ENCODE measurements at places on chromosomes 7 and 10. TPM values are rescaled to one million over a fixed set of nuclear protein-coding genes. Genes with fewer than 3 reads are reported as not detected.

DNA sequence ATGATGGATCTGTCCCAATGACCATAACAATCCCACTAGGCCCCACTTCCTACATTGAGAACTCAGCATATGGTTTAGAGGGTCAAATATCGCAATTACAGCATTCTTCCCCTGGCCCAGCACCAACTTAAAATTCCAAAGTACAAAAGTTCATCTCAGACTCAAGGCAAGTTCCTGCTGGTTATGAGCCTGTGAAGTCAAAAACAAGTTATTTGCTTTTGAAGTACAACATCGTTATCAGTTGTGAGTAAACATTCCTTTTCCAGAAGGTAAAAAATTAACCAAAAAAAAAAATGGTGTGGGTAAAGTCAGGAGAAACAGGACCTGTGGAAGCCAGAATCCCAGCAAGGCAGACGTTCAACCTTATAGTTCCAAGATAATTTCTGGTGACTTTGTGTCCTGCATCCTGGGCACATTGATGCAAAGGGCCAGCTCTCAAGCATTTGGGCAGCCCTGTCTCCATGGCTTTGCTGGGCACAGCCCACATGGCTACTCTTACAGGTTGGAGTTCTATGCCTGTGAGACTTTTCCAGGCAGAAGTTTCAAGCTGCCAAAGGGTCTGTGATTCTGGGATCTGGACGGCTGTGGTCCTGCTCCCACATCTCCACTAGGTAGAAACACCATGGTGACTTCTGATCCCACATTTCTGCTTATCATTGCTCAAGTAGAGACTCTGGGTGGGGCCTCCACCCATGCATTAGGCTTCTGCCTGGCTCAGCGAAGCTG is 37.5 kb downstream of the AKR1C8 start:
- DNase-seq: no peak

DNA sequence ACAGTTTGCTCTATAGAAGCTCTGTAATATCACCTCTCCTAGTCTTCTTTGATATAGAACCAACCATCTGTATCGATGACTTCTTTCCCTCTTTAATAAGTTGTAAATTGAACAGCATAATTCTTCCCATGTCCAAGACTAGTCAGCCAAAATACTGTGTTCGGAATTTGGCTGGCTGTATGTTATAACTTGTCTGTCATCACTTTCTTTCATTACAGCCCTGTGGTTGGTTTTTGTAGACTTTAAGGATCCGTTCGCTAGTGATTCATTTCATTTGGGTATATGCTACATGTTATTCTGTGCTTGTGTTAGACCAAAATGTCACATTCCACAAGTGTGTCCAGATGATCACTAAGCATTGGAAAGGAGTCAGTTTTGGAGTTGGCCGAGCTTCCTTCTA is 155.4 kb upstream of the ITGB1 start:
- no peak for DNase-seq

- DNase-seq: no peak
These were observed 136.6 kb downstream of the PTPN20 start for GRCh38 chr10:47047577-47048525.

DNA sequence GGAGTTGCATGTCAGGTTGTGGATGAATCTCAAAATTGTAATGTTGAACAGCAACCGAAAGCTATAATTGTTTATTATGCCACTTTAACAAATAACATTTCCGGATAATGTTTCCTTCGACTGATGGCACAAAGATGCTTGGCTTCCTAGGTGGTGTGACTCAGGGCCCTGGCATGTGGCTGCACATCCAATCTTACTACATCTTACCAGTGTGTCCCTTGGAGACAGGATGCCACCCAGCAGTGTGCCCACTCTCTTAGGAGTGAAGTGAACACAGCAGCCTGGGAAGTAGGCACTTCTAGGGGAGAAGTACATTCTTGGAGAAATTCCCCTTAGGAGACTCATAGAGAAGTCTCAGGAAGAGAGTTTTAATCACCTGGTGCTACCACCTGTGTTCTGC is 33.0 kb upstream of the GPR26 start:
- no peak for DNase-seq

DNA sequence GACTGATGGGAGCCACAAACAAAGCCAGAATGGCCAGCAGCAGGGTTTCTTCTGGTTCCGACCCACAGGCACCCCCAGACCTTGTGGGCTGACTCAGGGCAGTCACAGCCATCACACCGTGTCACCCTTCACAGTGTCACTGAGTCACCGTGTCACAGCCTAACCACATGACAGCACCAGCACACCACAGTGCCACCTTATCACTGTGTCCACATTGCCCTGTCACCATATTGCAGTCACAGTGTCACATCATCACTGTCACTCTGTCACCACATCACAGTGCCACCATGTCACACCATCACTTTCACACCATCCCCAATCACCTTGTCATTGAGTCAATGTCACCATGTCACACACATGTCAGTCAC is 77.0 kb downstream of the OAT start:
- DNase-seq: no peak

- no peak for DNase-seq
These were observed 162.2 kb downstream of the RAPGEF5 start for GRCh38 chr7:22194658-22195273.

DNA sequence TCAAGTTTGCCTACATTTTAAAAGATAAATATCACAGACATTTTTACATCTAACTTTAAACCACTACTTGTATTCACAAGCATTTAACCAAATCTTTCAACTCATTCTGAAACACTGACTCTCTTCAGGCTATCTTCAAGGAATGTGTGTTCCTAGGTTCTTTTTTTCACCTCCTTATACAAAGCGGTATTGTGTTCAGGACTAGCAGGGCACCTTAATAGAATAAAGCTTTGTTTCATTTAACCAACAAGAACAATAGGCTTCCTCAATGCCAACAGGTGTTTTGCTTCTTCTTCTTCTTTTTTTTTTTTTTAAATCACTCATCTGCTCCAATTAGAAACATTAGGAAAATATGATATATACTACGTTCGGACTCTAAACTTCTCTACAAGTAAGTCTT is 212.9 kb upstream of the SEMA3E start:
- no peak for DNase-seq

DNA sequence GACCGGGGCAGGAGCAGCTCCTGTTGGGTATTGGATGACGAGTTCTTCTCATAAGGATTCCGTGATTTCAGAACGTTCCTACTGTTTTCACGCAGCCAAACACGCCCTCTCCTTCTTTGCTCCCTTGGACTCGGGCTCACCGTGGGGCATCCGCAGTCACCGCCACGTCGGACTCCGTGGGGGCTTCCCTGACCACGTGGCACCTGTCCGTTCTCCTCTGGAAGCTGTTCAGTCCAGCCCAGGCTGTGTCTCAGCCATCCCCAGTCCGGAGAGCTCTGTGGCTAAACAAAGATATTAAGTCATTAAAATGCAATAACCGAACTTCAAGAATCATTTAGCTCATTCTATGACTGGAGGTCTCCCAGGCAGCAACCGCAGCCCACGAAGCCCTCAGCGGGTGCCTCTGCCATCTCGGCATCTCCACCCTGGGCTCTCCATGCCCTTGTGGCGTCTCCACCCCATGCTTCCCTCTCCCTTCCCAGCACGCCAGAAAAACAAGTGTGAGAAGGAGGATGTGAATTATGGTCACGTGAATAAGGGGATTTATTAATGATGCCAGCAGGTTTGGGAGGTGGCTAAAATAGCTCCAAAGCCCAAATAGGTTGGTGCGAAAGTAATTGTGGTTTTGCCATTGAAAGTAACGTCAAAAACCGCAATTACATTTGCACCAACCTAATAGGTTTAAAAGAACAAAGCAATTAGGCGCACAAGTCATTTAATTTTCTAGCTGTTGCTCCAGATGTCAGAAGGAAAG is 224.6 kb upstream of the PPP2R2D start:
- DNase-seq: no peak

GRCh38 chr7:6398943-6399342 is 48.8 kb downstream of the DAGLB start:
- no peak for DNase-seq

- DNase-seq: no peak
These were observed 14.1 kb upstream of the LAMB1 start for GRCh38 chr7:108016841-108017775.

GRCh38 chr10:48253970-48254657 is 20.4 kb downstream of the FRMPD2 start:
- peak; percentile 50 for DNase-seq

- no peak for DNase-seq
These were observed 181.0 kb upstream of the TMEM106B start for GRCh38 chr7:12030116-12030515.

- DNase-seq: no peak
These were observed 28.5 kb upstream of the SYPL1 start for GRCh38 chr7:106140406-106141173.

- DNase-seq: no peak
These were observed 501.0 kb upstream of the GALNT17 start for GRCh38 chr7:70630818-70631457.

- DNase-seq: no peak
These were observed 2.2 kb downstream of the KLHL7 start for GRCh38 chr7:23107781-23108180.

Gene KNDC1
- total RNA-seq: not detected

Gene GJD4
- not detected for total RNA-seq

Gene SUN3
- 0.64 TPM for total RNA-seq

Gene ST8SIA6
- not detected for total RNA-seq

Gene CDK14
- 3.9 TPM for total RNA-seq

Gene TYW1B
- total RNA-seq: 1.3 TPM

Gene MACC1
- total RNA-seq: 0.19 TPM

Gene CRHR2
- not detected for total RNA-seq

Gene C10orf105
- not detected for total RNA-seq

Gene THSD7A
- total RNA-seq: 31.6 TPM
